T-cell (primary cell): ENCODE measurements at places on chromosomes 1 and 21. TPM values are rescaled to one million over a fixed set of nuclear protein-coding genes. Genes with fewer than 3 reads are reported as not detected.

OR10J1 gene
- not detected for total RNA-seq

DNA sequence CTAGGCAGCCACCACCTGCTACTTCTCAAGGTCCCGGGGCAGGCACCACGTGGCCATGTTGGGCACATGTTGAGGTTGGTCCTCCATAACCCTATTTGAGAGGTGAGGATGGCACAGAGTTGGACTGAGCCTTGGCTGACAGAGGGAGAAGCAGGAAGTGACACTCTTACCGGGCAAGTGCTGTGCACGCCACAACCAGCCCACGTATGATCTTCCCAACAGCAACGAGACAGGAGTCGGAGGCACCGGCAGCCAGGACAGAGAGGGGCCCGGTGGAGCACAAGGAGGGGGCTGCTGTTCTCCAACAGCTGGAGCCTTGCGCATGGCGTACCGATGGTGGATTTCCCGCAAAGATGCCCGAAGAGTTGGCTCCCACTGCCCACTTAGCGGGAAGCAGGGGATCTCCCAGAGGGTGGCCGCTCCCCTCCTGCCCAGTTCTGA lies 3.4 kb downstream of the CLEC20A start:
- DNase-seq = no peak

DNA sequence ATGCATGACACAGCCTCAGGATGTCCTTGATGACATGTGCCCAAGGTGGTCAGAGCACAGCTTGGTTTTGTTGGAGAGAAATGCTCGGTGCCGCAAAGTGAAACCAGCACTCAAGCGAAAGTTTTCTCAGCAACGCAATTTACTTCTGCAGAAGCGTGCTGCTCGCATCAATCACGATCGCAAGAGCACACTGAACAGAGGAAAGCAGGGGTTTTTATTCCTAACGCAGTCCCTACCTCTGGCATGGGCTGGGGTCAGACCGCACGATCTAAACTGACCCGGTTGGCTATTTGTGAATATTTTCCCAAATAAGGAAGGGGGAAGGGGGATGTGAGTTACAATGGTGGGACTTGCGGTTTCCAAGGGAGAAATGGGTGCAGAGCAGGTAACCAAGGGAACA lies 809 bp upstream of the ZNF669 start:
- DNase-seq = no peak

FMO5 gene
- 0.95 TPM for total RNA-seq

LINGO4 gene
- total RNA-seq = 0.36 TPM

OR2T10 gene
- total RNA-seq = not detected

GRCh38 chr1:159957824-159958268 lies 3.8 kb upstream of the SLAMF9 start:
- no peak for DNase-seq

DNA sequence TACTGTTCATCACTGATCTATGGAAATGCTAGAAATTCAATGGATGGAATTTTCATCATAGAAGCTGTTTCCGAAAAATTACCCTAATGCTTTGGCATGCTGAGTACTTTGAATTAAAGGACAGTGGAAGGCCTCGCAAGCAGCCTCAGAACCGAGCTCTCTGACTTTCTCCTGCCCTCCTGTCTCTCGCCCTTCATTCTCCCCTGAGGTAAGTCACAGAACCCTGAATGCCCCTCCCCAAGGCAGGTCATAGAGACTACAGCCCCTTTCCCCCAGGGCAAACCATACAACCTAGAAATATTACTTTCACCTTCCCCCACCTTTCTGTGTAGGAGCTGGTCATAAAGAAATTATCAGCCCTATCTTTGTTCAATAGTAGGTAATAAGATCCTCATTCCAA lies 74.8 kb downstream of the LRIG2 start:
- no peak for DNase-seq

DNA sequence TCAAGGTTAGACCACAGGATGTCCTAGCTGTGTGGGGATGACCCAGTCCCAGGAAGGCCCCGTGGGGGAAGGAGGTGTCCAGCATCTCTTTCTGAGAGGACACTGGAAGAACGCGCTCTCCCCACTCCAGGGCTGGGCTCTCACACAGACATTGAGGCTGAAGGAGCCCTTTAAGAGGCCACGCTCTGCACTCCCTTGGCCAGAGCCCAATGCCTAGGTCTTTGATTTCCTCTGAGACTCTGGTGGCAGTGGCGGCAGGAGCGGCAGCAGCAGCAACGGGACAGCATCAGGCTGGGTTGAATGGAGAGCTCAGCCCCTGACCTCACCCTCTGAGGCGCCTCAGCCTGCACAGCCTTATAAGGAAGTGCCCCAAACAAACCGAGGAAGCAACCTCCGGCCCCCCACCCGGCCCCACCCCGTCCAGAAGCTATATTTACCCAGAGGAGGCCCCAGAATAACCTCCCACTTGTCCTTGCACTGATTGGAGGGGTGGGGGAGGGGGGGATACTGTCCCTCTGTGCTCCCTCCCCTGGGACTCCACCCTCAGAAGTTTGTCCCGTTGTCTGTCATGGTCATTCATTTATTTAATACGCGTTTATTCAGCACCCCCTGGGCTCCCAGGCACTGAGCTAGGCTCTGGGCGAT lies 12.3 kb downstream of the NES start:
- DNase-seq = no peak

GRCh38 chr1:25148673-25149300 lies 83.5 kb downstream of the SYF2 start:
- DNase-seq = peak; percentile 32

DNA sequence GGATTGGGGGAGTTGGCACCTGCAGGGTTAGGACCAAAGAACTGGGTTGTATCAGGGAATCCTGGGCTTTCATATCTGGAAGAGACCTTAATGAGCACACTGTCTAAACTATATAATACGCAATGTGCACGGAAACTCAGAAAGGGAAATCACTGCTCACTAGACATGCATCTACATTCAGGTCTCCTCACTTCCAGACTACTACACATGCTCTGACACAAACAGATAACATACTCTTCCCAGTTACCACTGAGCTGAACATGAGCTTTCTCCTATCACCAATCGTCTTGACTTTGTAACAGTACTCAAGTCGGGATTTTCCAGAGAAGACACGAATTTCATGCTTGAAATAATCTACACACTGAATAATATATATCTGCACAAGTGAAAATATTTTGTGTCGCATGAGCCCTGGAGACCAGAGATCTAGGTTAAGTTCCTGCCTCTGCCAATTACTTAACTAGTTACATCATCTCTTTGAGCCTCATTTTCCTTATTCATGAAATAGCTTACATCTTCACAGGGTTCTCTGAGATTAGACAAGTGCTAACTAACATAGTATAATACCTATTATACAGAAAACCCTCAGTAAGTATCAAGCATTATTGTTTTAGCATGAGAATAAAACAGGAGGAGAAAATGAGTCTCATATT lies 101.1 kb downstream of the JAK1 start:
- no peak for DNase-seq

TLCD4 gene
- 0.18 TPM for total RNA-seq

DNA sequence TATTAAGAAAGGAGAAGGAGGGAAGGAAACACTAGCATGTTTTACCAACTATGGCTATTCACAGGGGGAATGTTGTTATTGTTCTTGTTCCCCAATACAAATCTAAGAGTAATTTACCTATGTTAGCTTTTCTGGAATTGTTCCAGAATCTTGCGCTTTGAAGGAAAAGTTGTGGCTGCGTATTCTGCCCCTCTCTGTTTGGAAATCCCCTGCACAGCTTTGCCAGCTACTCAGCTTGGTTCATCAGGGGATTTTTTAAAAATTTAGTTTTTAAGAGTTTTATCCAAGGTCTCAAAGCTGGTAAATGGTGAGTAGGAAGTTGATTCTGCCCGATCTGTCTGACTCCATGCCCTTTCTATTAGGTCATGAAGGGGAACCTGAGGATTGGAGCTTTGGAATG lies 9.5 kb upstream of the IRF6 start:
- no peak for DNase-seq

- no peak for DNase-seq
These were observed 53.1 kb upstream of the CD5L start for GRCh38 chr1:157894613-157895165.
